Naive thymus-derived CD4-positive, alpha-beta T cell (primary cell): ENCODE measurements at places on chromosomes 7 and 10. TPM values are rescaled to one million over a fixed set of nuclear protein-coding genes. Genes with fewer than 3 reads are reported as not detected.

DNA sequence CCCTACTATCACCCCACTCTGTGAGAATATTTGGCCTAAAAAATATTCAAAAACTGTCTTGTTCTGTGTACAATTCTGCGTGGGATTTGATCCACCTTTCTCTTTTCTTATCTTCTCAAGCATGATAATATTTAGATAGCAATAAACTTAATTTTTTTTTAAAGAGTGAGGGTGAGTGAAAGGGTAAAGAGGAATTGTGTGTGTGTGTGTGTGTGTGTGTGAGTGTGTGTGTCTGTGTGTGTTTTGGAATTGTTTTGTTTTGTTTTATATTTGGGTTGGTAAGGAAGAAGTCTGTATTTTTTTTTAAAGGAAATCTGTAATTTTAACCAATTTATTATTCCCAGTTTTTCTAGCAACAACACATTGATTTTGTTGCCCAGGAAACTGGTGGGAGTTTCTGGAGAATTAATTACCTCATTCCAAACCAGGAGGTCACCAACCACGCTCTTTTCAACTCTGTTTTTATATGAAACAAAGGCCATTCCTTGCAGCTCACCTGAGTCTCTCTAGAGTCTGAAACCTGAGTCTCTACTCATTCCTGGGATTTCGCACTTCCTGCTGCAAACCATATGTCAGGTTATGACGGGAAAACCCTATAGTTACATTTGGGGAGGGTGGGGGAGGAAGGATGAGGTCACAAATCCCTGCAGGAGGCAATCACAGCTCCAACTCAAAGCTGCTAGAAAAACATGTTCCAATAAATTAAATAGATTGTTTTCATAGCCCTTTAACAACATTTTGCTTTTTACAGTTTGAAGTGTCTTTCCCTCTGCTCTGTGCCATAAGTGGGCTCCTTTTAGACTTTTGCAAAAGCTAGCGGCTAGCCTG lies 38.1 kb upstream of the XPNPEP1 start:
- H3K36me3 ChIP-seq = no peaks in the 10 kb centered on the region
- no peaks in the 10 kb centered on the region for H3K27me3 ChIP-seq
- no peak overlapping the region for H3K4me3 ChIP-seq
- no peak for DNase-seq

DNA sequence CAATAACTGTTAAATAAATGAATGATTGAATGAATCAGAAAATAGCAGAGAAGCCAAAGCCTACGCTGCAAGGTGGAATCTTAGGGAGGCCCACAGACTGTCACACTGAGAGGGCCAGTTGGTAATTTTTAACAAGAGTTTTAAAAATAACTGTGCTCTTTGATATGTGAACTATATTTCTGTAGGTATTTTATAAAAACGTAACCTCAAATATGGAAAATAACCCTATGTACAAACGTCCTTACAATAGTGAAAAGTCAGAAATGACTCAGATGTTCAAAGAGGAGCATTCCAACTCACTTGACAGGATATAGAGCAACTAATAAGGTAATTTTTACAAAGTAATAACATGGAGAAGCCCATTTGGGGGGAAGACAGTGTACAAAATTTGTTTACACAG lies 18.9 kb upstream of the TMEM273 start:
- H3K27me3 ChIP-seq = no peaks in the 10 kb centered on the region
- H3K27ac ChIP-seq = no peak overlapping the region
- DNase-seq = no peak
- no peaks in the 10 kb centered on the region for H3K36me3 ChIP-seq
- no peak overlapping the region for H3K4me3 ChIP-seq
- no peaks in the 10 kb centered on the region for H3K4me1 ChIP-seq

GRCh38 chr10:108039821-108040584 lies 875.5 kb upstream of the SORCS1 start:
- H3K27me3 ChIP-seq = no peaks in the 10 kb centered on the region
- H3K27ac ChIP-seq = no peak overlapping the region
- H3K36me3 ChIP-seq = no peaks in the 10 kb centered on the region

GRCh38 chr7:140668641-140669040 lies 4.1 kb upstream of the ADCK2 start:
- H3K4me3 ChIP-seq = no peak overlapping the region
- H3K36me3 ChIP-seq = no peaks in the 10 kb centered on the region
- H3K27ac ChIP-seq = no peak overlapping the region
- no peaks in the 10 kb centered on the region for H3K27me3 ChIP-seq
- no peak for DNase-seq

- peak; percentile 44 for DNase-seq
- H3K27me3 ChIP-seq = no peaks in the 10 kb centered on the region
- peak overlapping the region; percentile 42 for H3K4me3 ChIP-seq
- peaks cover 33% of the 10 kb centered on the region for H3K4me1 ChIP-seq
Observed at GRCh38 chr10:119517235-119518141, 25.0 kb downstream of the RGS10 start.

Gene NPC1L1
- total RNA-seq = 0.21 TPM

DNA sequence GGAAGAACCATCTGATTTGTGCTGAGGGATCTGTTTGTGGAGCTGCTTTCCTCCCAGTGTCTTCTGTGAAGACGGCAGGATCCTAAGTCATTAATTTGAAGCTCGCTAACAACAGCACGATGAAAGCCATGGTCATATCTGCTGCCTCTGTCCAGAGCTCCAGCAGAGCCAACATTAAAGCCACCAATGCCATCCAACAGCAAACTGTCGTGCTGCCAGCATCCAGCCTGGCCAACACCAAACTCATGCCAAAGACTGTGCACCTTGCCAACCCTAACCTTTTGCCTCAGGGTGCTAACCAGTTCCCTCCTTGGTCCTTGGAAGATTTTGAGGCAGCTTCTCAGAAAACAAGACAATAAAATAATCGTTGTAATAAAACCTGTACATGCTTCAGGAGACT lies 36.2 kb downstream of the HTR5A start:
- no peaks in the 10 kb centered on the region for H3K27me3 ChIP-seq
- no peak overlapping the region for H3K4me3 ChIP-seq
- no peaks in the 10 kb centered on the region for H3K4me1 ChIP-seq
- no peak overlapping the region for H3K27ac ChIP-seq

Gene ERVW-1
- not detected in 2 replicates for total RNA-seq

DNA sequence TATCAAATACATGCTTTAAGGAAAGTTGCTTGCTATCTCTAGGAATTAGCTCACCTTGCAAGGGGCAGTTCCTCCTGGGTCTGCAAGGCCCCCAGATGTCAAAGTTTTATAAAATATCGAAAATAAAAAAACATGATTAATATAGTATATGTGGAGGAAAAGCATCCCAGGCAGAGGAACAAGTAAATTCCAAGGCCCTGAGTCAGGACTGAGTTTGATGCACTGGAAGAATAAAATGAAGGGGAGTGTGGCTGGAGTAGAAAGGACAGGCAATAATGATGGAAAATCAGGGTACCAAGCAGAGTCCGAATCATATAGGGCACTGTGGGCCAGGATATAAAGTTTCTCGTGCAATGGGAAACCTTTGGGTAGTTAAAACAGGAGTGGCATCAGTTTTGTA lies 112.4 kb upstream of the EEPD1 start:
- no peaks in the 10 kb centered on the region for H3K36me3 ChIP-seq
- H3K4me1 ChIP-seq = no peaks in the 10 kb centered on the region
- H3K27me3 ChIP-seq = no peaks in the 10 kb centered on the region
- no peak overlapping the region for H3K4me3 ChIP-seq
- no peak overlapping the region for H3K27ac ChIP-seq

DNA sequence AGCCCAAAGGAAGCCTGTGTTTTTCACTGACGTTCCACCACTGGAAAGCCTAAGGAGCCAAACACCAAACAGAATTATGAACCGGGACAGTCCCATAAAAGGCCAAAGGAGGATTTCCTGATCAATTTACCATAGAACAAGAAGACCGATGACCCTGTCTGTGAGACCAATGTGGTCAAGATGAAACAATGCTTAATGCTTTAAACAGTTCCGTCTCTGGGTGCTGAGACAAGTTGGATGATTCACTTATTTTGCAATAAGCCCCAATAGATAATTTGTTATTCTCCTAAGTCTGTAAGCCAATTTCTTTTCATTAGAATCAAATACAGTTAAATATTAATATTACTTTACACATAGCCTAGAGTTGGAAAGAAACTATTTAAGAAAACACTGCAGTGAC lies 134.9 kb downstream of the MICU1 start:
- no peaks in the 10 kb centered on the region for H3K4me1 ChIP-seq
- H3K36me3 ChIP-seq = no peaks in the 10 kb centered on the region
- H3K27ac ChIP-seq = no peak overlapping the region
- no peak for DNase-seq
- no peak overlapping the region for H3K4me3 ChIP-seq

GRCh38 chr7:155998766-155999630 lies 186.7 kb upstream of the SHH start:
- no peaks in the 10 kb centered on the region for H3K4me1 ChIP-seq
- no peak overlapping the region for H3K27ac ChIP-seq
- DNase-seq = no peak
- no peaks in the 10 kb centered on the region for H3K27me3 ChIP-seq
- no peaks in the 10 kb centered on the region for H3K36me3 ChIP-seq
- no peak overlapping the region for H3K4me3 ChIP-seq

DNA sequence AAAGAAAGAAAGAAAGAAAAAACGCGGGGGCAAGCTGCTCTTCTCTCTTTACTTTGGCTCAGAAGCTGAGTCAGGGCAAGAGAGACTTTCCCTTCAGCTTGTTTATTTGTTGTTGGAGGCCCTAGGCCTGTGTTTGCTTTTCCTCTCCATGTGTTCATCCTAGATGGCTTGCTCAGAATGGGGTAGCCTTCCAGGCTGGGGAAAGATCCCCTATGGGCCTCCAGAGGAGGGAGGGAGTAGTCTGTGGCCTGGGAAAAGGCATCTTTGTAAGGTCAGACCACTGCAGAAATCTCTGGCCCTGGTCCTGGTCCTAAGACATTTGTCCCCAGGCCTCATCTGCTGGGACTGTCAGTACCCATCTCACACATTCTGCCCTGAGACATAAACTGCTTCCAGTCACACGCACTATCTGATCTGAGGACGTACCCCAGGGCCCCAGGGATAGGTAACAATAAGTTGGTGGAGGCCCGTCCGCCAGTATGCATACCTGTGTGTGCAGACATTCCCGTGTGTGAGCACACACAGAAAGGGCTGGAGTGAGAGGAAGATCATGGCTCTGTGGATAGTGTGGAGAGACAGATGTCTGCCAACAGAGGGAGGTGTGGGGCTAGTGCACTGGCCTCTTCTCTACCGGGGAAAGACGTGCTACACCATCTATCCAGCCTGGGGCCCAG lies 4.9 kb upstream of the SCD start:
- no peak overlapping the region for H3K4me3 ChIP-seq
- no peaks in the 10 kb centered on the region for H3K36me3 ChIP-seq
- DNase-seq = no peak

GRCh38 chr10:71719464-71720201 lies at the start of gene C10orf105:
C10orf105 (minus strand) TSS chr10:71719778; CDS start chr10:71716337, 3,441 bp downstream.
- no peaks in the 10 kb centered on the region for H3K27me3 ChIP-seq
- H3K36me3 ChIP-seq = no peaks in the 10 kb centered on the region
- no peak within 1 kb of the TSS for H3K27ac ChIP-seq
- no peak within 1 kb of the TSS for H3K4me3 ChIP-seq
- H3K4me1 ChIP-seq = peaks cover 39% of the 10 kb centered on the region

DNA sequence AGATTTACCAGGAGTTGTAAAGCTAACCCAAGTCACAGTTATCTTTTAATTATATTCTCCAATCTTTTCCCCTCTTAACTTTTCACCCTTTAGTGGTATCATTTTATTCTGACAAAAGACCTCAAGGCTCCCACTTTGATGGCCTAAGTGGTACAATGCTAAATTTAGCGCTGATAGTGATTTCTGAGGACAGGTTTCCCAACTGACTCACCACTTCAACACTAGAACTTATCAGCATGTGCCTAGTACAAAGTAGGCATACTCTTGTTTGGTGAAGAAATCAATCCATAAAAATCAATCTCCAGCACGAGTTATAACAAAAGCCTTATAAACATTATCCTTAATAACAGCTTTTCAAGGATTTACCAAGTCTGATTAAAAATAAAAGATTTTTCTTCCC lies 7.5 kb downstream of the SNX13 start:
- no peak overlapping the region for H3K4me3 ChIP-seq
- H3K36me3 ChIP-seq = no peaks in the 10 kb centered on the region
- no peaks in the 10 kb centered on the region for H3K27me3 ChIP-seq
- H3K27ac ChIP-seq = no peak overlapping the region
- peaks cover 11% of the 10 kb centered on the region for H3K4me1 ChIP-seq

Gene C10orf62
- total RNA-seq = not detected

Gene NSUN5
- total RNA-seq = 81.6 TPM
